ENCODE measurements at places on chromosomes 7 and 10.

DNA sequence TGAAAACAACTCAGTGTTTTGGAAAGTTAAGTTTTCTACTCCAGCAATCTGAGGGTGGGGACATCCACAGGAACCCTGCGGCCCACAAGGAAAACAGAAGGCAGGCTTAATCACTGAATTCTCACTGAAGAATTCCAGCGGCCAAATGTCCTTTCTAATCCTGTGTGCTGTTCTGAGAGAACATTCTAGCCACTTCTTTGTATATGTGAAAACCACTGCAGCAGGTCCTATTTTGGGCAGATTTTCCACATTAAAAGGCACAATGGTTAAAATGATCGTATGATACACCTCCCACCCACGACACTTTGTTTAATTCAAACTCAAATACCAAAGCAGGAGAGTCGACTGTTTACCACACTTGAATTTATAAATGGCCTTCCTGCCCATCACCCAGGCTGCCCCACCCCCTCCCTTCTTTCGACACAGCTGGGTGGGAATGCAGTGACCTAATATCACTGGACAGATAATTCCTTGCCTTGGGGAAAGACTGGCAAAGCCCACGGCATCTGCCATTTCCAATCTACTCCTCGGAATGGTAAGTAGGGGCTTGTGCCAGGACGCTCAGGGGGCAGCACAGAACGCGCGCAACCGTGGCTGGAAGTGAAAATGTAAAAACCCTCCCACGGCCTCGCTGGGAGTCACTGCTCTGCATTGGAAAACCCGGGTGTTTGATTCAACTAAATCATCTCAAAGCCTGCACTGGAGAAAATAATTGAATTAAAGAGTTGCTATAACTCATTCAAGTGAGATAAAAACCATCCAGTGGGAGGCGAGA lies 67.0 kb downstream of the CTBP2 start:
- DNase-seq = no peak

GRCh38 chr10:76961841-76962240 lies 675.8 kb downstream of the KCNMA1 start:
- DNase-seq = no peak

- DNase-seq = no peak
Measured at GRCh38 chr7:85286446-85286845, 99.6 kb upstream of the SEMA3D start.

DNA sequence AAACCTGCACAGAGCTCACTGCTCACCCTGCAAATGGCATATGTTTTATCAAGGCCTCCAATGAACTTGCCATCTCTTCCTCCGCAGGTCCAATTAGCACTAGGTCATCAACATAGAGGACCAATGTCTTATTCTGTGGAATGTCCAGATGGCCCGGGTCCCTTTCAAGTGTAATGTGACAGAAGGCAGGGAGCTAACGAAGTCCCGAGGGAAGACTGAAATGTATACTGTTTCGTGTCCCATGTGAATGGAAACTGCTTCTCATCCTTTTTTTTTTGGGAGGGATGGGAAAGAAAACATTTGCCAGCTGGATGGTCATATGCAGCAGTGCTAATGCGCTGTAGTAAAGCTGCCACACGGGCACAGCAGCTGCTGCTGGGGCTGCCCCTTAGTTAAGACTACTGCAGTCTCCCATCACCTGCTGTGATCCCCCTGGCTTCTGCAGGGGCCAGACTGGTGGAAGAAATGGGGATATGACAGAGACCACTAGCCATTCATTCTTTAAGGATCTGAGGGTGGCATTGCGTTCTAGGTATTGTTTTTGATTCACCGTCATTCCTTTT lies 61.7 kb upstream of the CCNY start:
- DNase-seq = no peak

DNA sequence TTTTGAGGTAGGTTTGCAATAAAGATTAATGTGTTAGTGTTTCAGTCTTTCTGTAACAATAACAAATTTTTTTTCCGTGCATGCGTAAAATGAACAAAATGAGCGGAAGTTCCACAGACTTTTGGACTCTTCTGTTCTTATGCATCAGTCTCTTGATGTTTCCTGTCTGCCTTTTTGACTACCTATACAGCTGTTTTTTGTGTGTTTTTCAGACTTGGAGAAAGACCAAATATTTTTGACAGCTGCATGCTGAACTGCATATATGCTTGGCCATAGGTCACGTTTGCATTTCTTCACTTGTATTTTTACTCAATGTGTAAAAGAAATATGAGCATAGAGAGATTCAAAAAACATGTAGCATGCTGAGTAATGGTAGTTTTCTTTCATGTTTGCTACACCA lies 119.3 kb downstream of the BBS9 start:
- DNase-seq = no peak

GRCh38 chr10:35819011-35819410 lies 176.9 kb upstream of the FZD8 start:
- no peak for DNase-seq

DNA sequence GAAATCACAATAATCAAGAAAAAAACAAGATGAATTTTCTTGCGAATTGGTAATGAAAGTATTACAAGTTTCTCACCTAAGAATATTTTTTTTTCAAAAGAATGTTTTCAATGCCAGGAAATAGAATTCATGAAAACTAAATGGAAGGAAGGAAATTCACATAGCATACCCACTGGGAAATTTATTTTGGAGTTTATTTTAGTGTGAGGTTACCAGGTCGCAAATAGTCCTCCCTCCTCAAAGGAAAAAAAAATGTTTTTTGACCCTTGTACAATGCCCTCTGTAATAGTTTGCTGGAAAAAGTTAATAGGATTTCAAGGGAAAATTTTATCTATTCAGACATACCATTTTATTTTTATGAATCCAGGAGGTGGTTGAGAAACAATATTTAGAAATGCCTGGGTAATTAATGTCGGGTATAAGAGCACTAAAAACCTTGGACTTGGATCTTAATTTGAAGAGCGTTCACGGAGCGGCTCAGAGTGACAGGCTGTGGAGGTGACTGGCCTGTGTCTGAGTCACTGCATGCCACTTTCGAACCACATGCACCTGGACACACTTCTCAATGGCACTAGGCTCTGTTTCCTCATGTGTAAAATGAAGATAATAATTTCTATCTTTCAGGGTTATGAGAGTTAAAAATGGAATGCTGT lies 28.2 kb downstream of the CUBN start:
- no peak for DNase-seq

DNA sequence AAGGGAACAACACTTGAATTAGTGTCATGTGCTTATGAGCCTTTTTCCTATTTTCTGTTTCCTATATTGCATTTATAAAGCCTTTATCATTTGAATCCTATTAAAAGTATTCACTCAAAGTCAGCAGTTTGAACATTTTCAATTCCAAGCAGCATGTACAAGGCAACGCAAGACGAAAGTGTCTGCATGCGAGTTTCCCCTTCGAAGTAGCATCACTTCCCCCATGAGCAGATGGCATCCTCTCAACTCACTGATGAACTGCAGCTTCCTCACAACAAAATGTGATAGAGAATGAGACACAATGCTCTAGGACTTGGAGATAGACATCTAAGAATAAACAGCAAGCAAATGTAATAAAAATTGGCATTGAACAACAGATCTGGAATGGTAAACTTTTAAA lies 270.7 kb downstream of the PRPF18 start:
- no peak for DNase-seq

GRCh38 chr10:103168438-103168837 lies 24.6 kb downstream of the NT5C2 start:
- DNase-seq = no peak

GRCh38 chr7:20557116-20557515 lies 58.4 kb upstream of the ABCB5 start:
- DNase-seq = no peak

- DNase-seq = no peak
Measured at GRCh38 chr7:108222236-108222892, 92.2 kb upstream of the LAMB4 start.

DNA sequence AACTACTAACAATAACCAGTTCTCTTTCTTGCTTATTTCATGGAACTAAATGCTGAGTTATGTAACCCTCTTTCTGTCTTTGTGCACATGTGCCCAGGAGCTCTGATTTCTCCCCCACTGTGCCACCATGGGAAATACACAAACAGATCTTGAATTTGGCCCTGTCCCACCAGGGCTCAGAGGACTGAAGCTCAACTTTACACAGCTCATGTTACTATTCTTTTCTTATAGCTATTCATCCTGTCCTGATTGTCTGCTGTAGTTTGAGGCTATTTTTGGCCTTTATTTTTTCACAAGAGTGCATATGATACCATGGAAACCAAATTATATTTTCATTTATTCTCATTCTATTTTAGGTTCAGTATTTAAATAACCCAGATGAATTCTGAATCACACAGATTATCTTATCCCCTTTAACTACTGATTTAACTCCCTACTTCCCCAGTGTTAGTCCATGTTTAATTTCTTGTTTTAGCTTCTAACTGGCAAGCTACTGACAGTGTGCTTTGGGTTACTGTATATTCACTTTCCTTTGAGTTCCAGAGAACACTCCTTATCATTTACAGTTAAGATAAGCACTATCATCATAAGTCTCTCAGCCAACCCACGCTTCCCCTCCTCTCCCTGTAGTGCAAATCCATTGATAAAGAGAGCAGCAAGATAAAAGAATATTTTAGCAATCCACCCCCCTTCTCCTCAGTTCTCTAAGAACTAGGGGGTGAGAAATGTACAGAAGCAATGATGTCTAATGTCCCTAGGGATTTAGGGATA lies 71.8 kb upstream of the GSDME start:
- DNase-seq = no peak

DNA sequence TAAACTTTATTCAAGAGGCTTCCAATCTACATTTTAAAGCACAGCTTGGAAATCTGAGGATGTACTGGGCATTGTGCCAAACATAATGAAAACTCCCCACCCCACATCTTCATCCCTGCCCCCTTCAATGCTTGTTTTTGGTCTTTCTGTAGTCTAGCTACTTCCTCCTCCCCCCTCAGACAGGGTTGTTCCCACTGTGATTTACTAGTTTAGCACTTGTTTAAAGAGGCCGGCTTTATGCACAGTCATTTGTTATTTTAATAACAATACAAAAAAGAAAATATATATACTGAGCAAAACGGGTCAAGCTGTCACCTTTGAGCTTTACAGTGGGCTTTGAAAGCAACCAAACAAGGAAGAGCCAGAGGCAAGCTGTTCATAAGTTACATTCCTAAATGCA lies 132.6 kb downstream of the CHRM2 start:
- no peak for DNase-seq

DNA sequence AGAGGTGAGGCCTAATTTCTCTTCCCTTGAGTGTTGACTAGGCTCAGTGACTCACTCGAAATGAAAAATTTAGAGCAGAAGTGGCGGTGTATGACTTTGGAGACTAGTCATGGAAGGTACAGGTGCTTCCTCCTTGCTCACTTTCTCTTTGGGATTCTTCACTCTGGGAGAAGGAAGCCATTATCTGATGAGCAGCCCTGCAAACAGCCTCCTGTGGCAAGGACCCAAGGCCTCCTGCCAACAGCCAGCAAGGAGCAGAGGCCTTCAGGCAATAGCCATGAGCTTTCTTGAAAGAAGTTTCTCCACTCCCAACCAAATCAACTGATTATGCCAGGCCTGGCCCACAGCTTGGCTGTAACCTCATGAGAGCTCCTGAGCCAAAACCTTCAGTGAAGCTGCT lies 369.6 kb upstream of the VWC2 start:
- DNase-seq = no peak

- DNase-seq = no peak
Measured at GRCh38 chr10:132708936-132709335, 77.0 kb downstream of the NKX6-2 start.

GRCh38 chr7:94056796-94057207 lies 52.6 kb upstream of the BET1 start:
- no peak for DNase-seq

DNA sequence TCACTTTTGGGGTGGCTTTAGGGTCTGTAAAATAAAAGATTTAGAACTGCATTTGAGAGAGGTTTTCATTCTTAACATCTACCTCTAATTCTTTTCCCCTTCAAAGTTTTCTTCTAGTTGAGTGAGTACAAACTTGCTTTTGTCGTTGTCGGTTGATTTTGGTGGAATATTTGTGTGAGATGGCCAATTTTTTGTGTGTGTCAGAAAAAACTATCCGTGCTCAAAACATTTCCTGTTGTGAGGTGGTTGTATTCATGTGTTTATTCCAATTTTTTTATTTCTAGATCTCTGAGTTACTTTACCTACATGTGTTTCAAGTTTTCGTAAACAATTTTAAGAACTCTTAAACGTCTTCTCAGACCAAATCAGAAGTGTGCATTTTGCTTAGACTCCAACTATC lies 1.6 kb downstream of the AHR start:
- no peak for DNase-seq

- no peak for DNase-seq
Measured at GRCh38 chr10:131017566-131018285, 293.8 kb downstream of the TCERG1L start.

- DNase-seq = no peak
Measured at GRCh38 chr10:89852872-89853271, 151.5 kb downstream of the KIF20B start.

GRCh38 chr10:8374334-8374733 lies 319.8 kb downstream of the GATA3 start:
- no peak for DNase-seq

DNA sequence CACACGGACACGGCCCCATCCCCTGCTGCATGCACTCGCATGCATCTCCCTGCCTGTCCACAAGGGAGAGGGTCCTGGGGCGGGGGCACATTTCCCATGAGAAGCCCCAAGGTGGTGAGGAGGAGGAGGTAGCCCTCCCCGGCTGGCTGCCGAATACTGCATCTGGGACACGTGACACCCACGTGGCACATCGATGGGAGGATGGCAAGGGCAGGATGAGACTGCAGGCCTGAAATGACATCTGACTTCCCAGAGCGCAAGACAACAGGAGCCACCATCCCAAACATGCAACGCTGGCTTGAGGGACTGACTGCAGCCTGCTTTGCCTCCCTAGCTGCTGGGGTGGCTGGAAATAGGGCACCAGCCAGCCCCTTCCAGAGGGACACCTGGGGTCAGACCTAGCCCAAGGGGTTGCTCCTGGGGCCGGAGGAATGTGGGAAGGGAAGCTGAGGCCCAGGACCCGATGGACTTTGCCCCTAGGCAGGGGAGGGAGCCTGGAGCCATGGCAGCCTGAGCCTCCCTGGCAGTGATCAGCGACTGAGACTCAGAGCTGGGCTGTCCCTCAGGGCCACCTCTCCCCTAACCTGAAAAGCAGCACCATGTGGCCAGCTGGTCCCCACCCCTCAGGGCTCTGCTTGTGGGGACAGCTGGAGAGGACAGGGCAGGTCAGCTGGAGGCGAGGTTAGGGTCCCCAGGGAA lies 16.1 kb downstream of the BUD23 start:
- DNase-seq = no peak

GRCh38 chr10:74891053-74891452 lies 64.7 kb downstream of the KAT6B start:
- DNase-seq = no peak

GRCh38 chr10:58627392-58627791 lies 114.7 kb downstream of the BICC1 start:
- DNase-seq = no peak

- no peak for DNase-seq
Measured at GRCh38 chr7:86926732-86927131, 132.7 kb downstream of the ELAPOR2 start.

- DNase-seq = no peak
Measured at GRCh38 chr7:26186364-26187311, 13.9 kb downstream of the HNRNPA2B1 start.

- no peak for DNase-seq
Measured at GRCh38 chr7:139613971-139614411, 90.5 kb downstream of the CLEC2L start.

- DNase-seq = no peak
Measured at GRCh38 chr10:101839416-101840063, 4.1 kb downstream of the KCNIP2 start.

GRCh38 chr7:78924581-78924980 lies 528.9 kb downstream of the MAGI2 start:
- no peak for DNase-seq
